ENCODE measurements at places on chromosomes 2 and 18.

DNA sequence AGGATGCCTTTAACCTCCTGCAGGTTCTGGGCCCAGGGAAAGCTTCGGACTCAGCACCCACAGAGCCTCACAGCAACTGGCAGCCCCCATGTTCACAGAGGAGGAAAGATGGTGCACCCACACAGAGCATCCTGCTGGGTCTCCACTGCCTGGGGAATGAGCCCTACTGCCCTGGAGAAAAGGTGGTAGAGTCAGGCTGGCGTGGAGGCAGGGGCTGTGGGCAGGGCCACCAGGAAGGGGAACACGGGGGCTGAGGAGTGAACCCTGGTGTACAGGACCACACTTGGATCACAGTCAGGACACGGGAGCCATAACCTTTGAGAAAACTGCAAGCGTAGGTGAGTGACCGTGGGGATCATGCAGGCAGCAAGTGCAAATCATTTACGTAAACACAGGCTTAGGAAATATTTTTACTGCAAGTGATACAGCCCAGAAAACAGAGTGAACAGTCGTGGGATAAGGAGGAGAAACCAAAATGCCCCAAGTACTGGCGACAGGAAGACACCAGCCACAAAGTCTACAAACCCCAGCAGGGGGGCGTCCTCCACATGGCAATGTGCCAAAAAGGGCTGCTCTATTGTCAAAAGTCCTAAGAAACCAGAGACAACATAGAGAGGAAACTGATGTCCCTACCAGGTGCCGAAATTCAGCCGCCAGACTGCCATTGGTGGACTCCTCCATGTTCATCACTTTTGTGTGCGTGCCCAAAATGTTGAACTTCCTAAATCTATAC, 27.6 kb downstream of the STAT1 start:
- no peak for DNase-seq

- no peak for DNase-seq
Measured at GRCh38 chr2:208182835-208183234, 7.0 kb downstream of the C2orf80 start.

DNA sequence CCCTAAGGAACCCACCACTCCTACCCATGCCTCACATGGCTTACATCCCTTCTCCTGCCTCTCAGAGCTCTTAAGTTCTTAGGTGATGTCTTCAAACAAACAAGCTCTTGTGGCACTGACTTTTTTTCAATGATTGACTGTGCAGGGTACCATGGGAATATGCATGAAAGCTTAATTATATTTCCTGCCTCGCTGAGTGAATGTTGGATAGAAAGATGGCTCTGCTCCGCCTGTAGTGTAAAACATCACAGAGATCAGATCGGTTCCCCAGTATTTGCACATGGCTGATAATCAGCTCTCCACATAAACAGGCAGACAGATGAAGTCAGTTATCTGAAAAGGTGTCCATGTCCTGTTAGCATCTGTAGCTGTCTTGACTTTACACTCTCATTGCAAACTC, 820.8 kb downstream of the TDRD15 start:
- no peak for DNase-seq

DNA sequence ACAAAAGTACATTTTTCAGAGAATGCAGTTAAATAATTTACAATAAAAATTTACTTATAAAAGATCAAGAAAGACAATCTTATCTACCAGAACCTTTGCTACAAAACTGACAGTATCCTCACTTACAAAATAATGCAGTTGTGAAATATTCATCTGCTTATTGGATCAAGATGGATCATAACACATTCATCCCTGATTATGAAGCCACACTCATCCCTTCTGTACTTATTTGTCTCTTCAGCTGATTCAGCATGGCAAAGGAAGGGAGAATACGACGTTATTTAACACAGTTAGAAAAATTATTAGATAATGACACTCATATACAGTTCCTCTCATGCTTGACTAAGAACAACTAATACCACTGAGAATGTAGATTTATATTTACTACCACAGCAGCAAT, 46.4 kb downstream of the TCF4 start:
- no peak for DNase-seq

GRCh38 chr2:134421556-134422328, 167.9 kb downstream of the MGAT5 start:
- no peak for DNase-seq

DNA sequence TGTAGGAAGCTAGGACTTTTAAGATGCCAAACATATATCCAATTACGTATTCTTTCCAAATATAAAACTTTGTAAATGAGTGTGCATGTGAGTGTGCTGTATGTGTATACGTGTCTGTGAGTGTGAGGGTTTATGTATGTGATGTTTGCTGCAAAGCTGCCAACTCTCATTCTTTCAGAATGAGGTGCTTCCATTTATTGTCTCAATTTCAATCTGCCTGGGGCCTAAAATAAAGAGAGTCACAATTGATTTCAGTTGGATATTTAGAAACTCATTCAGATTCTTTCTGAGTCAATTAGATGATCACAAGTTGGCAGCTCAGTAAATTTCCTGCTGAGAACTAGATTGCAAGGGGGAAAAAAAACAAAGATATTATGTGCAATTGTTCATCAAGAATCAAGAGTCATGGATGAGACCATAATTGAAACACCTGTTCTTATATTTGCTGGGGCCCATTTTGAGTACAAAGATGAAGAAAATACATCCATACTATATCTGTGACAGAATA, 621.2 kb upstream of the ACVR2A start:
- no peak for DNase-seq

GRCh38 chr2:75607988-75608683, 38.4 kb upstream of the MRPL19 start:
- no peak for DNase-seq

DNA sequence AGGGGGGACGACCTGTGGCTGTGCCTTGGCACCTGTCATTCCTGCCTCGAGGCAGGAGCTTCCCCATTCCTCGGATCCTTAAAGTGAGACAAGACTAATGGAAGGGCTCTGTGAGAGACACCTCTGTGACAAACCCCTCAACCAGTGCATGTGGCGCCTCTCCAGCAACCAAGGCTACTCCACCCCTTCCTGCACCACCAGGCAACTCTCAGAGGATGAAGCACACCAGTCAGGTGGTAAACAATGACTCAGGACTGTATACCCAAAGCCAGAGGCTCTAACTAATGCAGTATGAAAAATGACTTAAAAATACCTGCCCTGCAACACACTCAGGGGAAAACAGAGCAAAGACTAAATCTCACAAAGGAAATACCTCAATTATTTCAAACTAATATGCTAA, 136.9 kb downstream of the UXS1 start:
- no peak for DNase-seq

- DNase-seq: no peak
Measured at GRCh38 chr2:70966681-70967080, 11.7 kb upstream of the ANKRD53 start.

DNA sequence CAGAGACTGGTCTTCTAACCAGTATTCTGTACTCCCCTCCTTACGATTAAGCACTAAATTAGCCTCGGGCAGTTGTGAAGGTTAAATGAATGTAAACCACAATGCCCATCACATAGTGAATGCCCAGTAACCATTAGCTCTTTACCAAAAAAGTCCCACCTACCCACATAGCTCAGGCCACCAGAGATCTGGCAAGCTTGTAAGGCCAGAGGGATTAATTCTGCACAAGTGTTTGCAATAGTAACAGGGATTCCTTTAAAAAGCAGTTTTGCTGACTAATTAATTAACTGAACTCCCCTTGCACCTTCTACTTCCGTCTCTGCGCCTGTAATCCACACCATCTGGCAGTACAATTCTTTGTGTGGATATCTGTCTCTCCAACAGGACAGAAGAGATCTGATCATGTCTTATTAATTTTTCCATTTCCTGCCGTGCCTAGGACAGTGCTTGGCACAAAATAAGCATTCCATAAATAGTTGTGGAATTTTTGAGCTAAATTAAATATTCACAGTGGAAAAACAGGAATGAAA, 36.2 kb upstream of the IGFBP2 start:
- DNase-seq: no peak

DNA sequence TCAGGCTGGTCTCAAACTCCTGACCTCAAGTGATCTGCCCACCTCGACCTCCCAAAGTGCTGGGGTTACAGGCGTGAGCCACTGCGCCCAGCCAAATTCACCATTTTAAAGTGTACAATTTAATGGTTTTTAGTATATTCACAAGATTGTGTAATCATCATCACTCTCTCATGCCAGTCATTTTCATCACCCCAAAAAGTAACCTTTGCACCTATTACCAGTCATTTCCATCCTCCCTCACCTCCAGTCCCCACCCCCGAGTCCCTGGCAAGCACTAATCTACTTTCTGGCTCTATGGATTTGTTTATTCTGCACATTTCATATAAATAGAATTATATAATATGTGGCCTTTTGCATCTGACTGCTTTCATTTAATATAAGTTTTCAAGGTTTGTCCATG, 10.8 kb downstream of the PCBP1 start:
- DNase-seq: no peak

DNA sequence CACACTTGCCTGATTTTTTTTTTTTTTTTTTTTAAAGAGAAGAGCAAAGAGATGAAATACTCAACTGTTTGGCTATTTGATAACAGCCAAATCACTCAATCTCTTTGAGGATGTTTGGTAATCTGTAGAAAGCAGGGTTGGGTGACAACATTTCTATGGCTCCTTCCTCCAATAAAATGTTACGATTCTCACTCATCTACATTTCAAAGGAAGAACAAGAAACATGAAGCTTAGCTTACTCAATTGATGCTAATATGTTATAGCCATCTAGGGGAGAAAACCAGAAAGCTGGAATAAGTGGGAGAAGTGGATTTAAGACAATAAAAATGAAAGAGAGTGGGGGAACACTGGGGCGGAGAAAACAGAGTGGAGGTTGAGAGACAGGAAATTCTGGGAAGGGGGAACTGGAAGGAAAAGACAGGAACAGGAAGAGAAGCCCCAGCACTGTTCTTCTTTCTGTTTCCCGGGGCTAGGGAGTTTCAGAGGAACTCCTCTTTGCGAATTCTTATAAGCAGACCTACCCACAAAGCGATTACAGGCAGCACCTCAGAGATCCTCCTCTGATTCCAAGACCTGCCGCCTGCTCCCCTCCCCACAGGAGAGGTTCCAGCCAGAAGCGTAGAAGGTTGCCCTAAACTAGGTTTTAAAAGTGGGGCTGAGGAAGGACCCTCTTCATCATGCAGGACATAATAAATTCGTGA, 13.3 kb downstream of the ST3GAL5 start:
- DNase-seq: no peak

GRCh38 chr2:156309167-156309566, 23.4 kb downstream of the NR4A2 start:
- DNase-seq: no peak

DNA sequence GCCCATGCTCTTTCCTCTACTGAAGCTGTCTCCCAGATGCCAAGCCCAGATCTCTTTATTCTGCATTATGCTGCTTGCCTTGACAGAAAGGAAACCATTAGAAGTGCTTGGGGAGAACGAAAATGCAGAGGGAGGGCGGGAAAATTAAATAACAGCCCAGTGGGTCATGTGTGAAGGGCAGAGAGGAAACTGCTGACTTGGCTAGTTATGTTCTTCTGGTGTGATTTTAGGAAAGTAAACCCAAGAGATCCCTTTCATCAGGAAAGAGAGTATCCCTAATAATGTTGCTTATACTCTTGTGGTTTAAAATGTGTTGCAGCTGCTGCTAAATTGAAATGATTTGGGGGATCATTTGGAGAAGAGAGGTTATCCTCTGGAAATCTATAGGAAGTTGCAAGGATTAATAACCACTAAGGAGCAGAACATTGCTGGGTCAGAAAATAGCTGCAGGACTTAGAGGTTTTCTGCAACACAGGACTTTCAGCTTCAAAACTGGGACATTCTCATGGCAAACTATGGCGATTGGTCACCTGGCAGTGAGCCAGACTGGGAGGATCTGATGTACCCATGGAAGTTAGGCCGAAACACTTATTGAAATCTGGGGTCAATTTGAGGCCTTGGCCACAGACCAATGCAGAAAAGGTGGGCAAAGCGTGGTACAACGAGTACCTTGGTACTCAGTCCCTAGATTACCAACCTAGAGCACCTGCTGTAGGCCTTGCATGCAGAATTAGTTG, 172.2 kb downstream of the TMEM247 start:
- no peak for DNase-seq

GRCh38 chr2:107777974-107778373, 48.7 kb upstream of the RGPD4 start:
- DNase-seq: no peak

DNA sequence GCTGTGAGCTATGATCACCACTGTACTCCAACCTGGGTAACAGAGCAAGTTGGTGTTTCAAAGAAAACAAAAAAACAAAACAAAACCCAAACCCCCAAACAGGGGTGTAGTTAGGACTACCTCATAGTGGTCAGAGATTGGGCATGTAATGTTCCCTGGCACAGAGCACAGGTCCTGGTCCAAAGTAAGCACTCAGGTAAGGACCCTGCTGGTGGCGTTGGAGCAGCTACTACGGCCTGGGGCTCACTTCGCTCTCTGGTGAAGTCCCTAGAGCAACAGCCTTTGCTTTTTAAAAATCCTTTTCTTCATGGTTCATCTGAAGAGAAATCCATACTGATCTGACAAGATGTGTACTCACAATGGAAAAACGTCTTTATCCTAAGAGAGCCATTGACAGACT, 130.4 kb downstream of the ZNF236 start:
- no peak for DNase-seq

GRCh38 chr2:189576396-189576795, 4.2 kb downstream of the SLC40A1 start:
- DNase-seq: no peak

DNA sequence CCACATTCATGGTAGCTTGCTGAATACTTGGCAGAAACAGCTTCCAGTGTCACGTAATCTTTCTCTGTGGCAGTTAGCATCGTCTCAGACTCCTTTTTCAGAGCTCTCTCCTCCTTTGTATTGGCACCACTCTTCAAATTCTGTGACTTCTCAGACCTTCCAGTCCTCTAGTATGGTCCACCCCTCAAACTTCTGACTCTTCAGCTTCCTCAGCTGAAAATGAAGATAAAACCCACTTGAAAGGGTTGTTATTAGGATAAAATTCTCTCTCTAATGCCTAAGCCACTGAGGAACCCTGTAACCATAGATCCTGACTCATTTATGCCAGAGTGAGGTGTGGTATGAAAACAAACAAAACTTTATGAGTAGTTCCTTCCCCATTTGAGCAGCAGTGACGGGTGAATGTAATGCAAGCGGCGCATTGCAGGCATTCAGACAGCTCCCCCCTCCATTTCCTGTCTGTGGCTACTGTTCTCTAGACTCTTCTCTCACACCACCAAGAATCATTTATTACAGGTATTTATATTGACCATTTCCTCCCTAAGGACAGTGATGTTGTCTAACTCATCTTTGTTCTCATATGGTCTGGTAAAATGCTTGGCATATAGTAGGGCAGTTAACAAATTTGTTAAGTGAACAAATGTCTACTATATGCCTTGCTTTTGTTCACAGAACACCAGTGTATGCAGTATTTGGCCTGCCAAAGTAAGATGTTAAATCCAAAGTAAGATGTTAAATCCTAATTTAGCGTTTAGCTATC, 35.3 kb downstream of the GALNT1 start:
- no peak for DNase-seq

DNA sequence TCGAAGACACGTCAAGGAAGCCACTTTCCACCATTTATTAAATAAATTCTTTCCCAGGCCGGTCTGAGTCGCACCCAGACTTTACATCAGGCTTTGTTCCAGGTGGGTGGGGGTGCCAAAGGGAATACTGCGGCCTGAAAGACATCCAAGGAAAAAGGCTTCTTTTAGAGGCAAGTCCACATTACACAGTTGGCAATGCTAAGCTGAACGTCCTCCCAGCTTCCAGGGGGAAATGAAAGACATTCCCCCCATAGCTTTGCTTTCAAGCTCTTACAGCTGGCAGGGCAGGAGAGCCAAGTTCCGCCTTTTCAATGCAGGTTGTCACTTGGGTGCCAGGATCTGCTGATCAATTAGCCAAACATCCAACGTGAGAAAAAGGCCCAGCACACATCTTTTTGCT, 36.5 kb upstream of the PTPN4 start:
- DNase-seq: no peak
